ENCODE measurements at places on chromosomes 6 and 20.

- DNase-seq, result no peak
Measured at GRCh38 chr6:107563694-107564588, 74.0 kb downstream of the SOBP start.

DNA sequence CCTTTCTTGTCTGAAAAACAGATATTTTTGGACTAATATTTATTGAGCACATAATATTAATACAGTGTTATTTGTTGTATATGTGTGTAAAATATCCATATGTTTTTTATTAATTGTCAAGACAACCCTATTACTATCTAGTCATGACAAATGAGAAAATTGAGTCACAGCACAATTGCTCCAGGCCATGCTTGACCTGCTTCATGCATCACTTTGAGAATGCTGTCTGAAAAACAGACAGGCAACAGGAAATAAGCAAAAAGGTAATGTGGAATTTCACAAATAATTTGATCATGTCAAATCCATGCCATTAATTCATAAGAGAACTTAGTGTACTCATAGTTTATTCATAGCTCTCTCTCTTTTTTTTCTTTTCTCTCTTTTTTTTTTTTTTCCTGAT is 246.5 kb downstream of the RIMS1 start:
- no peak for DNase-seq

DNA sequence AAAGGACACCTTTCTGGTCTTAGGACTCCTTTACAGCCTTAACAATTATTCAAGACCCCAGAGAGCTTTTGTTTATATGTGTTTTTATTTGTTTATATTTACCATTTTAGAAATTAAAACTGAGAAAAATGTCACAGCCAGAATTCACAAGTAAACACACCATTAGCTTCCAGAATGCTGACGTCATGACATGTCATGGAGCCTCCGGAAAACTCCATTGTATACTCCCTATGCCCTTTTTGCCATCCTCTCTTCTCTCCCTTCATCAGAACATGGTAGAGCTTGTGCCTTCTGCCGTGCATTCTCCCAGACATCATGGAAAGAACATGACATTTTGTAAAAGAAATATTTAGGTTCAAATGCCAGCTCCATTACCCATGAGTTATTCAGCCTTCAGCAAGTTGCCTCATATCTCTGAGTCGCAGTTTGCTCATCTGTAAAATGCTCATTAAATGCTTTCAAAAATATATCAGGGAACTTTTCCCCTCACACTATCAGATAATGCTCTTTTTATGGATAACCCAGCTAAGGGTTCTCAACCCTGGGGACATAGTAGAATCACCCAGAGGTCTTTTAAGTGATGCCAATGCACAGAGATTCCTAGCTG is 27.8 kb downstream of the TNFAIP3 start:
- no peak for DNase-seq

DNA sequence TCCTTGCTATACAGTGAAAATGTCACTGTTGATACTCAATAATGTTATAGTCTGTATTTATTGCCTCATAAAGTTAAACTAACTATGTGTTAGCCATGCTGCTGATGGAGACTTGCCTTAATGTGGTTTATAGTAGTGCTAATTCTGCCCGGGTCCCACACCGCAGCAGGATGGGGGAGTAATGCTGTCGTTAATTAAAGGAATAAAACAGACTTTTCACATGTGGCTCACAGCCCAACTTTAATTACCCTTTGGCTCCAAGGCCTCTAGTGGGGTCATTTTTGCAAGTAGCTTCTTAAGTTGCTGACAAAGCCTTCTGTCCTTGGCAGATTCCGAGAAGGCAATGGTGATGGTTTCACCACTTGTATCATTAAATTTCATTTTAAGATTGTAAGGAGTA is 634.3 kb downstream of the TBC1D32 start:
- DNase-seq, result no peak

- no peak for DNase-seq
Measured at GRCh38 chr6:73177221-73177944, 47.9 kb downstream of the KHDC1L start.

GRCh38 chr20:48192109-48192508 is 406.8 kb upstream of the SULF2 start:
- no peak for DNase-seq

GRCh38 chr6:164379795-164380194 is 929.6 kb downstream of the C6orf118 start:
- no peak for DNase-seq

DNA sequence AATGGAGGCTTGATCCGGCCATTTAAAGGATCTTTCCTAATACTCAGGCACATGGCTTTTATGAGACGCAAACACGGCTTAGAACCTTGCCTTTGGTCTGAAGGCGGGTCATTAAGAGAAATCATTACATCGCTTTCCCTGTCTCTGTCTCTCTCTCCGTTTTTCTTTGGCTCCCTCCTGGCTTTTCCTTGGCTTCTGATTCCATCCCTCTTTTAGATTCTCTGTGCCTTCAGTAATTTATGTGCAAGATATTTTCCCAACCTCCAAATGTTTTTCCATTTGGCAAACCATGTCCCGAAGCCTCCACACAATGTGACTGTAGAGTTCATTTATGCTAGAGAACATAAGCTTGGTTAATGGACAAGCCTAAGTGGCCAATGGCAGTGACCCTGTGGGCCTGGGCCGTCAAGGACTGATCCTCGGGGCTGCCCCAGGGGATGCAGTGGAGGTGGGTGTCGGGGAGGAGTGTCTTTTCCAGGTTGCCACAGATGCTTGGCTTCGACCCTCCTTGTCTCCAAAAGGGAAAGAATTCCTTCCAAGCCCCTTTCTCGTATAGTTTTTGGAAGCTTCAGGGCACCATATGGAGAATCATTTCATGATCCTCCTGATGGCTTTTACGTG is 157.0 kb downstream of the SCML4 start:
- DNase-seq, result no peak

GRCh38 chr20:48817367-48818030 is 10.3 kb downstream of the PREX1 start:
- DNase-seq, result no peak

DNA sequence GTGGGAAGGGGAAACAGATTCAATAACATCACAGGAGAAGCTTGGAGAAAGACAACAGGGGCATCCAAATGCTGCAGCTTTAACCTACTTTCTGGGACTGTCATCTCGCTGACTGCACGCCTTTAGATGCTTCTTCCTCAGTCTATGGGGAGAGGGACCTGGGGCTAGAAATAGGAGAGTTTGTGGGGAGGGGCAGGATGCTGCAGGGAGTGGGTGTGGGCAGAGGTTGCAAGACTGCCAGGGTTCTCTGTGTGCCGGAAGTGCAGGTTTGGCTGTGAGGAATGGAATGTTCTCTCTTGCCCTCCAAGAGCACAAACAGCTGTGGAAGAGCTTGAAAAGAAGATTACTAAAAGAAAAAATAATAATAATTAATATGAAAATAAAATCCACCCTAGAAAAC is 93.2 kb downstream of the FOXO3 start:
- DNase-seq, result no peak

DNA sequence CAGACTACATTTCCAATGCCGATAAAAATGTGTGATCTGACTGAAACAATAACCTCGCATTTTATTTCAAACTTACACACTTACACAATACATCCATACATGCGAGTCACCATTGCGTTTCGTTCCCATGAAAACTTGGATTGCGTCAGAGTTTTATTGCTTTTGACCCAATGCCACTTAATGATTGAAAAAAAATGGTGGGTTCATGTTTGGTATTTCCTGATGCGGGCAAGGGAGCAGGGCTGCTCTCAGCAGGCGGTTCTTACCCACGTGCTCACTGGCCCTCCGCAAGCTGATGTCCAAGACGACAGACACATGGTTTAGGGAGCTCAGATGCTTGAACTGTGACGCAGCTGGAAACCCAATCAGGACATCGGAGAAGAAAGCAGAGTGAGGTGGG is 281.0 kb upstream of the SULF2 start:
- DNase-seq, result no peak

- no peak for DNase-seq
Measured at GRCh38 chr6:63985223-63985622, 349.6 kb downstream of the PHF3 start.

DNA sequence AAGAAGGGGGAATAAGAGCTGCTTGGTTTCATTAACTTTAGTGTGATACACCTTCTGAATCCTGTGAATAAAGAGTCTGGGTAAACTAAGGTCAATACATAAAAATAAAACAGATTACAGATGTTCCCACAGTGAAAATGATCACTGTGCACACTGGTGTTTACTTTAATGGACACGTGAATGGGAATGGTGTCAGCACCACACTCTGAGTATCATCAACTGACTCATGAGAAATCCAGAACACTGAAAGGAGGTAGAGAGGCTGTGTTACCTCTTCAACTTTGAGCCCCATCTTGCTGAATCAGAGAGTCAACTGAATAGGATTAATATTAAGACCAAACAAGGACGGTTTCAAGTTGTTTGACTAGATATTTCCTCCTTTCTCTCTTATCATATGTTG is 75.0 kb downstream of the ELOVL4 start:
- DNase-seq, result no peak

- no peak for DNase-seq
Measured at GRCh38 chr20:16025084-16025483, 548.2 kb downstream of the KIF16B start.

- no peak for DNase-seq
Measured at GRCh38 chr6:26543953-26544352, 5.8 kb downstream of the HMGN4 start.

- DNase-seq, result no peak
Measured at GRCh38 chr6:76135481-76135880, 63.0 kb upstream of the IMPG1 start.

DNA sequence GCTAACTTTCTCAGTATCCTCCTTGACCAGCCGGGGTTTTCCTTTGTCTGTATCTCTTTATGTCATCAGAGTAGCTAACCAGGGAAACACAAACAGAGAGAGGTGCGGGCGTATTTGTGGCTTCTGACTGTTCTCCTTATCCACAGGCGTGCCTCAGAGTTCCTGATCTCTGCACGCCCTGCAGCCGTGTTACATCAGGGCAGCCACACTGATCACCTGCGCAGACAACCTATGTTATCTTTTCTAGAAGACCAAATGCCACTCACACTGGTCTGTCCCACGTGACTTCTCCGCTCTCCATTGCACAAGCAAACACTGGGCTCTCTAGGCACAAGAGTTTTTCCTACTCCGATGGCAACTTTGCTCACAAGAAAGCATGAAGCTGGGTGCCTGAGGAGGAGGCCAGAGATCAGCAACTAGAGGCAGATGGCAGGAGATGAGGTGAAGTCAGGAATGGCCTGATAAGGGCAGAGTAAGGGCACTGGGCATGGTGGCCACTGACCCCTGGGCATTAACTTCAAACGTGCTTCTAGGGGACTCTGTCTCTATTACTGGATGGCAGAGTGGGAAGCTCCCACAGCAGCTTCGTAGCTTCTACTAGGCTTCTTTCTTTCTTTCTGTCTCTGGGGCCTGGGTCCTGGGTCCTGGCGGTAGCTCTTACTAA is 4.5 kb downstream of the PDE10A start:
- no peak for DNase-seq

- no peak for DNase-seq
Measured at GRCh38 chr6:82767037-82767436, 298.6 kb downstream of the UBE3D start.

- DNase-seq, result no peak
Measured at GRCh38 chr6:84372290-84372689, 144.8 kb upstream of the CEP162 start.

- DNase-seq, result no peak
Measured at GRCh38 chr20:37259865-37260264, 1.7 kb downstream of the GHRH start.

GRCh38 chr6:154909821-154910220 is 85.3 kb upstream of the TIAM2 start:
- peak; percentile 13 for DNase-seq

- DNase-seq, result no peak
Measured at GRCh38 chr6:105153676-105154075, 26.1 kb downstream of the POPDC3 start.

DNA sequence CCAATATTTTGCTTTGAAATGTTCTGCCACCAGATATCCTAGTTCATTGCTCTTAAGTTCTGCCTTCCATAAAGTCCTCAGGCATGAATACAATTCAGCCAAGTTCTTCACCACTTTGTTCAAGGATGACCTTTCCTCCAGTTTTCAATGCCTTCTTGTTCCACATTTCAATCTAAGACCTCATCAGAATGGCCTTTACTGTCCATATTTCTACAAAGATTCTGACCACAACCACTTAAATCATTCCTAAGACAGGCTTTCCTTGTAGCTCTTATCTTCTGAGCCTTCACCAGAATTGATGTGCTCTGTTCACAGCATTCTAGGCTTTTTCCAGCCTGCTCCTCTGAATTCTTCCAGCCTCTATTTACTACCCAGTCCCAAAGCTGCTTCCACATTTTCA is 319.0 kb downstream of the HACE1 start:
- DNase-seq, result no peak

DNA sequence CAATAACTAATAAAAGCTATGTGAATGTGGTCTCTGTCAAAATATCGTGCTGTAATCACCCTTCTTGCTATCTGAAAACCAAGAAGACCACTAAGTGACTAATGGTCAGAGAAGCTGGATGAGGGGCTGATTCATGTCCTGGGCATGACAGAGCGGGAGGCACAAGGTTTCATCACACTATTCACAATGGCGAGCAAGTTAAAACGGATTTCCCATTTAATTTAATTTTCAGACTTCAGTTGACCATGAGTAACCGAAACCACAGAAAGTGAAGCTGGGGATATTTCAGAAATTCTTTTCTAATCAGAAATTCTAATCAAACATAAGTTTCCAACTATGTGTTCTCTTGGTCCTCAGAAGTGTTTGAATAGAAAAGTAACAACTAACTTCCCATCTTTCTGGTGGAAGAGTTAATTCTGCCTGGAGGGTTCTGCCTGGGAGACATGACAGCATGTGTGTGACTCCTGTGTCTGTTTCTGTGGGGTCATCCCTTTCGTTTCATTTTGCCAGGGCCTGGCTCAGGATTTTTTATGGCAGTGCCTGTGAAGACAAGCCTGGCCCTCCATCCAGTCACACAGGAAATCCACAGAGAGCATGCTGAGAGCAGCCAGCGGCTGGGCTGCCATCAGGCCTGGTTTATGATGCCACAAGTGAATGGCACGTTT is 98.9 kb downstream of the FAM120B start:
- DNase-seq, result no peak

GRCh38 chr6:82072751-82073150 is 174.8 kb downstream of the IBTK start:
- DNase-seq, result no peak

GRCh38 chr6:52925919-52926792 is 16.7 kb upstream of the GSTA3 start:
- no peak for DNase-seq

DNA sequence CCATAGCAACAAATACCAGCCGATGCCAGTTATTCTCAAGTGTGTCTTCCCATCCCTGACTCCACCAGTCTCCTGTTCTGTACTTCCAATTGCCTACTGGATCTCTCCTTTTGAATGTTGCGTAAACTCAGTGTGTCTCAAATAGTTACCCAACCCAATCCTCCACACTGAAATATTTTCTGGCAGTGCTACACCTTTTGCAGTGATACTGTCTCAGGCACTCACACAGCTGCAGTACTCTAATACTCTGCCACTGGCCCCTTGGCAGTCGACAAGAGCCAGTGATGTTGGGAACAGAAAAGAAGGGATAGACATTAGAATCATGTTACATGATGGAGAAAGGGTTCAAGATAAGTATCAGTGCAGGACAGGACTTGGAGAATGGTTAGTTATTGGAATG is 31.8 kb upstream of the FOXO3 start:
- DNase-seq, result no peak

Measured in activated CD8-positive, alpha-beta memory T cell treated with anti-CD3 and anti-CD28 coated beads for 24 hours (primary cell).